Spinal cord (tissue), 10 donors: ENCODE measurements at places on chromosomes 6 and 20. TPM values are rescaled to one million over a fixed set of nuclear protein-coding genes. Genes with fewer than 3 reads are reported as not detected.

The GMEB2 gene
- total RNA-seq, result 9.3 TPM

The OTOR gene
- not detected for total RNA-seq

The HNF4A gene
- not detected for total RNA-seq

The KCNQ5 gene
- total RNA-seq, result 2.4 TPM

The RHAG gene
- 11.0 TPM for total RNA-seq

The OR2B6 gene
- total RNA-seq, result not detected

The KCNB1 gene
- 8.0 TPM for total RNA-seq

The CABLES2 gene
- 4.0 TPM for total RNA-seq

The WFDC5 gene
- total RNA-seq, result 0.28 TPM

The ABHD16B gene
- not detected for total RNA-seq

The SFTA2 gene
- not detected for total RNA-seq

The PPP1R3G gene
- 2.2 TPM for total RNA-seq

The CNR1 gene
- total RNA-seq, result 25.6 TPM

The CAP2 gene
- 9.0 TPM for total RNA-seq

The GCNT2 gene
- total RNA-seq, result 16.8 TPM

The ROS1 gene
- total RNA-seq, result not detected

The CAGE1 gene
- total RNA-seq, result 0.17 TPM

The ADGB gene
- total RNA-seq, result 6.6 TPM

The CPNE5 gene
- total RNA-seq, result 9.6 TPM

The KHDRBS2 gene
- 13.0 TPM for total RNA-seq

The NKAIN4 gene
- total RNA-seq, result 41.3 TPM

The PRSS35 gene
- total RNA-seq, result 38.4 TPM

The PRRC2A gene
- total RNA-seq, result 79.6 TPM

The OPRL1 gene
- total RNA-seq, result 5.2 TPM

The EFCAB8 gene
- 0.22 TPM for total RNA-seq

The GSTA4 gene
- 98.8 TPM for total RNA-seq

The PTGIS gene
- total RNA-seq, result 27.5 TPM

The AVP gene
- not detected for total RNA-seq

The HCRTR2 gene
- total RNA-seq, result 2.8 TPM

The LINC00237 gene
- 4.4 TPM for total RNA-seq

The MED23 gene
- 55.1 TPM for total RNA-seq

The IL17A gene
- total RNA-seq, result not detected

The GPX5 gene
- not detected for total RNA-seq

The RSPO4 gene
- total RNA-seq, result 0.89 TPM

The PBOV1 gene
- total RNA-seq, result not detected

The SMLR1 gene
- not detected for total RNA-seq

The ENPP3 gene
- 0.99 TPM for total RNA-seq

The PLG gene
- not detected for total RNA-seq

The HLA-DRB1 gene
- 61.3 TPM for total RNA-seq

The COX4I2 gene
- 0.30 TPM for total RNA-seq

The MCHR2 gene
- 0.11 TPM for total RNA-seq

The GMPR gene
- 16.7 TPM for total RNA-seq

The SLPI gene
- total RNA-seq, result 15.5 TPM

The CYP24A1 gene
- 0.69 TPM for total RNA-seq

The MYO6 gene
- 28.7 TPM for total RNA-seq

The C6orf15 gene
- total RNA-seq, result not detected

The HLA-DMB gene
- total RNA-seq, result 13.7 TPM

The FOXF2 gene
- 1.7 TPM for total RNA-seq

The SIGLEC1 gene
- 1.8 TPM for total RNA-seq

The CALHM4 gene
- total RNA-seq, result 0.22 TPM

The LAMA5 gene
- 15.8 TPM for total RNA-seq
